ENCODE measurements at places on chromosomes 5 and 9.

GRCh38 chr5:98031926-98032325, 741.5 kb upstream of the RGMB start:
- no peak overlapping the region for H3K4me3 ChIP-seq
- H3K36me3 ChIP-seq = no peaks in the 10 kb centered on the region
- no peak for DNase-seq

DNA sequence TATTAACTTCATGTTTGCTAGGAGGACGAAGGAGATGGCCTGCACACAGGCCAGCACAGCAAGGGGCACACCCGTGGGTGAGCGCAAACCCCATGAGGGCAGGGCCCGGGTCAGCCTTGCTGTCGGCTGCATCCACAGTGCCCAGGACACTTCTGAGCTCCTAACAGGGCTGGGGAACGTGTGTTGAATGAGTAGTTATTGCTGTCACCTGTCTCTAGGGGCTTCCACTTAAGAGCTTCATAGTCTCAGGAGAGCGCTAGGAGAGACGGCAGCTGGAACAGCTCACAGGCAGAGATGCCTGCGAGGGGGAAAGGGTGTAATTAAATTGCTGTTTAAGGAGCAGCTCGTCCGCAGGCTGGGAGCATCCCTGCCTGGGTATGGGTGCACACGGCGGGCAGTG, 91.4 kb upstream of the NEURL1B start:
- no peak for DNase-seq
- H3K4me1 ChIP-seq = no peaks in the 10 kb centered on the region
- H3K36me3 ChIP-seq = no peaks in the 10 kb centered on the region
- H3K27me3 ChIP-seq = peaks cover 13% of the 10 kb centered on the region
- H3K4me3 ChIP-seq = no peak overlapping the region
- no peak overlapping the region for H3K27ac ChIP-seq

GRCh38 chr5:132190161-132190817, 37.4 kb downstream of the P4HA2 start:
- H3K4me3 ChIP-seq = no peak overlapping the region
- no peak for DNase-seq
- peaks cover 7% of the 10 kb centered on the region for H3K4me1 ChIP-seq
- H3K27ac ChIP-seq = no peak overlapping the region
- H3K36me3 ChIP-seq = no peaks in the 10 kb centered on the region

DNA sequence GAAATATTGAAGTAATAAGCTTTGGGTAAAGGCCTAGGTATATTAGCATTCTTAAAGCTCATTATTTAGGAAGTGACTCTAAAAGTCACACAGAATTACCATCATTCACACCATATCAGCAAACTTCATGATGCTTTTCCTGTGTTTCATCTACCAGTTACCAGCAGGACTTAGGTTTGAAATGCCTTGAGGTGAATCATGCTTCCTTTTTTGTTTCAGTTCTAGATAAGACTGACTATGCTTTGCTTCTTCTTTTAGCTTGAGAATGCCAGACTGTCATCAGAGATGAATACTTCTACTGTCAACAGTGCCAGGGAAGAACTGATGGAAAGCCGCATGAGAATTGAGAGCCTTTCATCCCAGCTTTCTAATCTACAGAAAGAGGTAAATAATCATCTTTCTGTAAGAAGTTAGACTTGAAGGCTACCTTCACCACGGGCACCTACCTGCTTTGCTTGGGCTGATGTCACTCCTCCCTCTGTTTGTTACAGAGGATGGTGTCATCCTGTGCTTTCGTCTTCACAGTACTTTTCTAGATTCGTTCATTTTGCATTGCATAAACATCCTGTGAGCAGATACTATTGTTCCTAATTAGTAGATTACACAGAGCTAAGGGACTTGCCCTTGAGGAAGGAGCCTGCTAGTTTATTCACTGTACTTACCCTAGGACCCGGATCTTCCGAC, 34.7 kb downstream of the LMNB1 start:
- peaks cover 61% of the 10 kb centered on the region for H3K36me3 ChIP-seq
- H3K4me1 ChIP-seq = peaks cover 46% of the 10 kb centered on the region
- peak overlapping the region; percentile 49 for H3K4me3 ChIP-seq
- H3K27me3 ChIP-seq = no peaks in the 10 kb centered on the region

- no peak overlapping the region for H3K4me3 ChIP-seq
- no peak overlapping the region for H3K27ac ChIP-seq
- H3K36me3 ChIP-seq = peaks cover 17% of the 10 kb centered on the region
- DNase-seq = peak; percentile 37
Observed at GRCh38 chr9:83583151-83584014, 39.6 kb upstream of the IDNK start.
